Naive B cell (primary cell): ENCODE measurements at places on chromosomes 7 and 10. TPM values are rescaled to one million over a fixed set of nuclear protein-coding genes. Genes with fewer than 3 reads are reported as not detected.

- no peak for DNase-seq
These were observed 80.9 kb upstream of the SHH start for GRCh38 chr7:155893176-155893575.

DNA sequence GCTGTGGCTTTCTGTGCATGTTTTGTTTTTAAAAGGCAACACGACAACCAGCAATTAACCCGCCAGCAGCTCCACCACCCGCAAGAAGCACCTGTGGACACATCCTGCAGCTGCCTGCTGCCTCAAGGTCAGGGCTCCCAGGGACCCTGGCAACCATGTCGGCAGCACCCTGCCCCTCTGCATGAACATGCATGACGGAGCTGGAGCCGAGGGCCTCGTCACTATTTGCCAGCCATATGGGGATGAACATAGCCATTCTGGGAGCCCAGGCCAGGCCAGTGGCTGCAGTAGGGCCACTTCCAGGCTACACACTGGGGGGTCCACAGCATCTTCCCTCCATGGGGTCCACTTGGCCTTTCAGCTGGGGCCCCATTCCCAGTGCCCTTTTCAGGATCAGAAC lies 52.9 kb downstream of the CAMK2B start:
- DNase-seq: no peak

DNA sequence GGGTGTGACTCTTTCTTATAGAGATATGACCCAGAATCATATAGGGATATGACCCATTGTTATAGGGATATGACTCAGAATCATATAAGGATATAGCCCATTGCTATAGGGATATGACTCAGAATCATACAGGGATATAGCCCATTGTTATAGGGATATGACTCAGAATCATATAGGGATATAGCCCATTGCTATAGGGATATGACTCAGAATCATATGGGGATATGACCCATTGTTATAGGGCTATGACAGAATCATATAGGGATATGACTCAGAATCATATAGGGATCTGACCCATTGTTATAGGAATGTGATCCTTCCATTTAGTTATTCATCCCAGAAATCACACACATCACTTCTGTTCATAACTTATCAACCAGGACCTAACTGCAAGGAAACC lies 312.2 kb upstream of the ADARB2 start:
- DNase-seq: no peak

GRCh38 chr7:13017333-13017857 lies 330.0 kb downstream of the ARL4A start:
- no peak for DNase-seq

The PLA2G12B gene
- not detected for polyA plus RNA-seq

The SFR1 gene
- 14.8 TPM for polyA plus RNA-seq

The DDX56 gene
- polyA plus RNA-seq: 29.2 TPM

The AGBL3 gene
- not detected for polyA plus RNA-seq
